Muscle of back (tissue), 13 donors: ENCODE measurements at places on chromosomes 16 and 17.

DNA sequence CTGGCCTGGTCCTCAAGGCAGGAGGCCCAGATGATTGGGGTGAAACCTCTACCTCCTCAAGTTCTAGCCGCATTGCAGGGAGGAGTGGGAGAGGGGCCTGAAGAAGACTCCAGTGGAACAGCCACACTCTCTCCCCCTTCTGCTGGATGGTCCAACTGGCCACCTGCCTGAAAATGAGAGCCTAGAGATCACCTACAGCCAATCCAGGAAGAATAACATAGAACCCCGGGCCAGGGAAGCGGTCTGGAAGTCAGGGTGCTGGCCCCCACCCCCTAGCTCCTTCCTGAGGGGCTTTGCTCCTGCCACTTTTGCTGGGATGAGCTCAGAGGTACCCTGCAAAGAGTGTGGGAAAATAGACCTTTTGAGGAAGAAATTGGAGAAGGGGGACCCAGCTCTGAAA is 1.8 kb downstream of the SLC6A2 start:
- DNase-seq, result no peak

DNA sequence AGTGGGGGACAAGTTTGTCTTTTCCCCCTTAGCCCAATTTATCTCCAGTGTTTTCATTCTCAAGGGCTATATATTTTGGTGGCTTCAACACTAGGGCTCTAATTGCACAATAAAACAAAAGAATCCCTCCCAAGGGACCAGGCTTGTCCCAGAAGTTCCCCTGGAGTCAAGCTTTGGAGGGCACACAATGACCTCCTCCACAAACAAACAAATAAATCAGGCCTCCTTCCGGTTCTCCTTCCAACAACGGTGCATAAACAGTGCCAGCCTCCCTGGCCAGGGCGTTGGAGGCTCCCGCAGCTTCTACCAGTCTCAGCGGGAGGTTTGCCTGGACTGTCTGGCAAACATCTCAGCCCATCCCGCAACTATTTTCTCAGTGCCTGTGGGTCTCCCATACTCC is 188.0 kb upstream of the FOXF1 start:
- DNase-seq, result no peak

DNA sequence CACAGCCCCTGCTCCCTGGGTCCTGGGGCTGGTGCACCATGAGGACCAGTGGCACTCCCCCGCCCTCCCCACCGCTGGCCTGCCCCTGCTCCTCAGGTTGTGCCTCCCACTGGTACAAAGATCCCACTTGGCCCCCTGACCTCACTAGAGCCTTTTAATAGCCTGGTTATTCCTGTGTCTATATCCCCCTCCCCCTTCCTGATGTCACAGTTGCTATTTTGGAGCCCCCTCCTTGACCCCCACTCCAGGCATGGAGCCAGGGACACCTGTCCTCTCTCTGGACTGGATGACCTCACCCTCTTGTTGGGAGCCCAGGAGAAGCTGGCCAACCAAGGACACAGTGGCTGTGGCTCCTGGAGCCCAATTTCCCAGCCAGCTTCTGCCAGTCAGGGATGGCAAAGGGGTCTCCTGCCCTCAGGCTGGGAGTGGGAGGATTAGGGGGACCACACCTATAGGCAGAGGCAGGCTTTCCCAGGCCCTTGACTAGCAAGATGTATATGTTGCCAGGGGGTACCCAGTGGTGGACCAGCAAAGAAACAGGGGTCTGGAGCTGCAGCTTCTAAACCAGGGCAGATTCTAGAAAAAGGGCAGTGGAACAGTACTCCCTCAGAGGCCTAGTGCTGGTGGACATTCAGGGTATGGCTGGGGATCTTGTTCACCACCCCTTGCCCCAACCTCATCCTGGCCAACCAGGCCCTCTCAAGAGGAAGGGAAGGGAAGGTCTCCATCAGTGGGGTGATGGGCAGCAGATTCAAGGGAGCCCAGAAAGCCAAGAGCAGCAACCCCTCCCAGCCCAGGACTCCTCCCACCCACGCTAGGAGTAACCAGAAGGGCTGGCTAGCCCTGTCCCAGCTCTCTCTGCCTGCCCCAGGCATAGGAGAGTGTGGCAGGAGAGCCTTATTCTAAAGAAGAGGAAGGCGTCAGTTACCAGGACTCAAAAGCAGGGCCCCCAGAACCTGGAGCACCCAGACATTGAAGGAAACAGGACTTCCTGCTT is 10.9 kb downstream of the HDAC5 start:
- DNase-seq, result peak; percentile 64

DNA sequence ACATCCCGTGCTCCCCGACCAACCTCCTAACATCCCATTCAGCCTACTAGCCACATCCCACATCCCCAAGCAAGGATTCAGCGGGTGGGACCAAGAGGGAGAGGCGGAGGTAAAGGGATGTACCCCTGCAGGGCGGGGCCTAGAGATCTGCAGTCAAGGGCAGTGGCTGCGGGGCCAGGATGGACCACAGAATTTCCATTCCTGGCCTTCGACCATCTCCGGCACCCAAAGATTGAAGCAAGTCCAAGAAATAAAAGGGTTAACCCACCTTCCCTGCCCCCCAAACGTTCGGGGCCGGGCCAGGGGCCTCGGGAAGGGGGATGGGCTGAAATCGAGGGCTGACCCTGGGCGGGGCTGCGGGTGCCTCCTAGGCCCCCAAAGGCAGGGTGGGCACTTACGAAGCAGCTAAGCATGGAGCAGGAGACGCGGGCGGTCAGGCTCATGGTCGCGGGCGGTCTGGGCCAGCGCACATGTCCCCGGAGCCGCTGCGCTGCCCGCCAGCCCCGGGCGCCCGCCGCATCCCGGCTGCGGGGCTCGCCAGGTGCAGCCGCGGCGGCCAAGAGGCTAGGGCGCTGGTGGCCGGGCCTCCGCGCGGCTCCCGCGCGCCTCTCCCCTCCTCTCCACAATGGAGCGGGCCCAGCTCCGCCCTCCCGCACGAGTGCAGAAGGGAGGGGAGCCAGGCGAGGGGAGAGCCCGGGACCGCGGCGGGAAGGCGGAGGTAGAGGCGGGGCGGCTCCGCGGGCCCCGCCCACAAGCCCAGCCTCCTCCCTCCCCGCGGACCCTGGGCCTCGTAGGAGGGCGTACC is at the start of gene MTMR4:
MTMR4 (minus strand) TSS at position 674 of the 805 bp plus-strand sequence; CDS start at position 443, 231 bp downstream.
- peak; percentile 80 for DNase-seq

GRCh38 chr17:36657763-36658490 is 56.5 kb downstream of the MRM1 start:
- peak; percentile 10 for DNase-seq

DNA sequence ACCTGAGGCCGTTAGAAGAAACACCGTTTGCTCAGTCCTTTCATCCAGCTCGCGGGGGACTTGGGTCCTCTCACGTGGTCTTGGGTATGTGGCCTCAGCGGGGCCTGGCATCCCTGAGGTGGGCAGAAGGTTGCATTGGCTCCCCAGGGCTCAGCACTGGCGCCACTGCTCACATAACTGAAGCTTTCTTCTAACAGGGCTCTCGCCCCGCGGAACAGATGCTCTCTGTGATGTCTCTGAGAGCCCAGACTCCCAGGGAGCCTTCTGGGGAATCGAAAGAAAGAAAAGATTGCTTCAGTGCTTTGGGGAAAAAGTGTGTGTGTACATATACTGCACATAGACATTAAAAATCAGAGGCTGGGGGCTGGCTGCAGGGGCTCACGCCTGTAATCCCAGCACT is 10.1 kb downstream of the MGRN1 start:
- DNase-seq, result no peak

GRCh38 chr17:75691371-75691791 is 24.2 kb downstream of the SAP30BP start:
- no peak for DNase-seq

DNA sequence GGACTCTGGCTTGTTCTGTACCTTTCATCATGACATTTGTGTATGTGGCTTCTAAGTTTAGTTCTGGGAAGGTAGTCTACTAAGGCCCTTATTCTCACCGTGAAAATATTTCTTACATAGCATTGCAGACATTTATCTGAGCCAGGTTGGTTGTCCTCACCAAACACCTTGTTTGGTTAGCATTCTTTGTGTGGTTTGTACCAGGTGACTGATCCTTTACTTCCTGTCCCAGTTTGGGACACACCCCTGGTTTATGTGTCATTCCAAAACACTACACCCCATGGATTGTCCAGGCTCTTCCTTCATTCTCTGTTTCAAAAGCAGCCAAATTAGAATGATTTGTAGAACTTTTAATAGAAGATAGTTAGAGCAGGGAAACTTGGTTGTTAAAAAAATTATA is 23.2 kb upstream of the DUSP14 start:
- DNase-seq, result no peak

GRCh38 chr16:19361587-19361986 is 56.1 kb upstream of the TMC5 start:
- no peak for DNase-seq
